Naive thymus-derived CD4-positive, alpha-beta T cell (primary cell): ENCODE measurements at places on chromosomes 6 and 20. TPM values are rescaled to one million over a fixed set of nuclear protein-coding genes. Genes with fewer than 3 reads are reported as not detected.

Gene DCDC2
- not detected in 2 replicates for total RNA-seq

Gene SLC22A7
- total RNA-seq = not detected

Gene EHMT2
- total RNA-seq = 83.5 TPM

Gene TCF15
- total RNA-seq = not detected

Gene NUP153
- total RNA-seq = 53.0 TPM

Gene UNC5CL
- total RNA-seq = 7.2 TPM

Gene PDE7B
- total RNA-seq = 1.7 TPM

Gene SAMD10
- total RNA-seq = 10.6 TPM

Gene IP6K3
- not detected for total RNA-seq

Gene CDKN1A
- 53.6 TPM for total RNA-seq

Gene TGIF2
- 35.6 TPM for total RNA-seq

Gene SLC35B2
- total RNA-seq = 17.6 TPM

Gene UBD
- not detected for total RNA-seq

Gene DPPA5
- total RNA-seq = not detected in 2 replicates

Gene UNC93A
- not detected for total RNA-seq

Gene PLN
- total RNA-seq = 0.22 TPM

Gene OR2H2
- total RNA-seq = not detected

Gene HAO1
- not detected for total RNA-seq

Gene C20orf144
- total RNA-seq = 0.24 TPM

Gene NSFL1C
- total RNA-seq = 75.1 and 80.0 TPM in 2 replicates

Gene F13A1
- total RNA-seq = 5.5 TPM

Gene SPATA25
- 3.7 TPM for total RNA-seq

Gene TBX18
- not detected for total RNA-seq

Gene AIF1
- total RNA-seq = 160 TPM

Gene TRIM10
- total RNA-seq = not detected

Gene TMEM170B
- total RNA-seq = 3.2 TPM

Gene UST
- 0.40 TPM for total RNA-seq

Gene ADGRF5
- not detected for total RNA-seq

Gene DEFB132
- total RNA-seq = not detected

Gene CST5
- not detected for total RNA-seq

Gene TSBP1
- total RNA-seq = not detected

Gene OXT
- total RNA-seq = 0.48 TPM in 1 of 2 replicates, not detected in the other

Gene TPBG
- total RNA-seq = not detected

Gene MOG
- total RNA-seq = not detected

Gene E2F1
- total RNA-seq = 0.98 TPM

Gene IMPG1
- not detected for total RNA-seq
